Stimulated activated CD8-positive, alpha-beta memory T cell treated with anti-CD3 and anti-CD28 coated beads, Interleukin-2, amount 100 ng/mL, for 1 hour (primary cell): ENCODE measurements at places on chromosomes 12 and 14.

DNA sequence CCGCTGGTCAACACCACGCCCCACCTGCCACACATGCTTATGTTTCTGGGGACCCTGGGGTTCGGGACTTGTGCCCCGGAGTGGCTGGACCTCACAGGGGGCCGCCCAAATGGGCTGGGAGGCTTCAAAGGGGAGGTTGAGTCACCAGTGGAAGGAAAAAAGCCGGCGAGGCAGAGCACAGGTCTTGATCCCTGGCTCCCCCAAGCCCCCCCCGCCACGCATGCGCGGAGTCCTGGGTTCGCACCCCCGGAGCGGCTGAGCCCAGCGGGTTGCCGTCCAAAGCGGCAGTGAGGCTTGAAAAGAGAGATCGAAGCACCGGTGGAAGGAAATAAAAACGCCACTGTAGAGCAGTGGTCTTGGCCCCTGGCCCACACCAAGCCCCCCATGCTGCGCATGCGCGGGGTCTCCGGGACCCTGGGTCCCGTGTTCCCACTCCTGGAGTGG, 313.5 kb downstream of the ALG10 start:
- DNase-seq, result no peak

DNA sequence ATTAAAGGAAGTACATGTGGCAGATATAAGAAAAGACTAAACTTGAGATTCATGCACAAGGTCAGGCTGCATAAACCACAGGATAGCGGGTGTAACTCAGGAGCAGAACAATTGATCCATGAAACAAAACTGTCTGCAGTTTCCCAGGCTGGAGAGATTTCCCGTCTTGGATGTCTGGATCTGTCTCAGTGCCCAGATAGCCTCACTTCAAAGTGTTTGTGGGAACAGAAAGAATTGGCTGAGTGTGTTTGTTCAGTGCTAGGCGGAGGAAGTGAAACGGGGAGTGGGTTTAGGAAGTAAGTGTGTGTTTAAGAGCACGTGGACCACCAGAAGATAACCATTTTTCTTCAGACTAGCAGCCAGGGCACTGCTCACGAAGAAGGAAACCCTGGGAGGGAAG, 1.4 kb upstream of the RNASE10 start:
- no peak for DNase-seq

DNA sequence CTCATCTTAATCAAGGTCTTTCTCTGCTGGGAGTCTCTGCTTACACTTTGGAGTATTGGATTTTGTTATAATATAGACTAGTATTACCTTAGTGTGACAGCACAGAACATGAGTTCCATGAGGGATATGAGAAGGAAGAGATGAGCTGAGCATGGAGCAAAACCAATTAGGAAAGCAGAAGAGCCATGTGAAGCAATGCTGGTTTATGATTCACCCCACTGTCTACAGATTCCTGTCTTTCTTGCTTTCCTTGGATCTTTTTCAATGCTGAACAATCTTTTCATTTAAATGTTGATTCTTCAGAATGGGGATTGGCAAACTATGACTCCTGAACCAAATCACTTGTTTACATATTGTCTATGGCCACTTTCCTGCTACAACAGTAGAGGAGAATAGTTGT, 70.4 kb upstream of the KITLG start:
- no peak for DNase-seq

- no peak for DNase-seq
Observed at GRCh38 chr12:51591016-51591901, at the start of gene SCN8A. Gene SCN8A (plus strand): TSS chr12:51591233. CDS start chr12:51662818, 71,585 bp downstream.

DNA sequence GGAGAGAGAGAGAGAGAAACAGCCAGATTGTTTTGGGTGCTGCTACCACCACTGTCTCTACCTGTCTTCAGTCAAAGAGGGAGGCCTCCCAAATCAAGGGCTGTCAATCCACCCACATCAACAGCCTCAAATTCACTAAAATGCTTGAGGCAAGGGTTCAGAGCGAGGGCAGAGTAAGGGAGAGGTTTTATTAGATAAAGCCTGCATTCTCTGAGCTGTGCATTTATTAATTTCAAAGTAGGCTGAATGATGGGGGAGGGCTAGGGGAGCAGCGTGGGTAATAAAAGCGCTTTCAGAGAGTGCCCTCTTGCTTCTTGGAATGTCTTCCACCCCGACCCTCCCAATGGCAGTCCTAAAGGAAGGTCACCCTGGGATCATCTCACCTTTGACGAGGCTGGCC, 636.5 kb upstream of the TBX3 start:
- DNase-seq, result no peak

- DNase-seq, result no peak
Observed at GRCh38 chr14:79466938-79467527, 744.3 kb downstream of the DIO2 start.

DNA sequence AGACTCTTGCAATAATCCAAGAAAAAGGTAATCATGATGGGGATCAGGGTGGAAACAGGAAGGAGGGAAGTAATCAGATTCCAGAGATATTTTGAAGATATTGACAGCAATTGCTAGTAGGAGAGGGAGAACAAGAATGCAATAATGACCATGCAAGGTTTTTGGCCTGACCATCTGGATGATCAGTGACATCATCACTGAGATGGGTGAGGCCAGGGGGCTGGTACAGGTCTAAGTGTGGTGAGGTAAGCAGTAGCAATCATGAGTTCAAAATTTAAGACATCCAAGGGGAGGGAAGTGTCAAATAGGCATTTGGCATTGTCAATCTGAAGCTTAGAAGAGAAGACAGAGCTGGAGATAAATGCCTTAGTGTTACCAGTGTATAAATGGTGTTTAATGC, 24.8 kb upstream of the CLMN start:
- DNase-seq, result no peak

DNA sequence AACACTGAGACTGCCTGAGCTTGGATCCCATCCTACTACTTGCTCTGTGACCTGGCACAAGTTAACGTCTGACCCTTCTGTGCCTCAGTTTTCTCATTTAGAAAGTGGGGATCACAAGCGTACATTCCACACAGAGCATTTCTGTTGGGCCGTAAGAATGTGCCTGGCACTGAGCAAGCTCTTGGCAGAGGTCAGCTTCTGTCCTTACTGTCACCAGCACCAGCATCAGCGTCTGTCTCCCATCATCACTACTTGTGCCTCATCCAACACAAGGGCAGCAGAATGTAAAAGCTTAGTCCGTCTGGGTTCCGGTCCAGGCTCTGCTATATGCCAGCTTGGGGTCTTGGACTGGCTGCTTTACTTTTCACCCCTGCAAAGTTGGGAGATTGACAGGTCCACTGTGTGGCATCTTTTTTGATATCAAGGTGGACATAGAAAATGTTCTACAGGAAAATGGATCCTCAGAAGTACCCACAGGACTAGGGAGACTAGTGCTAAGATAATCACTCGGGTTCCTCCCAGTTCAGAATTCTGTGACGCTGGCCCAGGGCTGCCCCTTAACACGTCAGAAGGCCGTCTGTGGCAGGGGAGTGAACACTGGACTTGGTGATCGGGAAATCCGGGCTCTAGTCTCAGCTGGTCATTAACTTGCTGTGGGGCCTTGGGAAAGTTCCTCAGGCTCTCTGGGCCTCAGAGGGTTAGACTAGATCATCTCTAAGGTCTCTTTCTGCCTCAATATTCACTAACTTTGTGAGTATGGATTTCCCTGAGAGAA, 65.9 kb downstream of the CACNA1C start:
- no peak for DNase-seq

- no peak for DNase-seq
Observed at GRCh38 chr12:4001841-4002240, 128.6 kb upstream of the PARP11 start.

- DNase-seq, result no peak
Observed at GRCh38 chr14:100771121-100771800, 44.6 kb downstream of the DLK1 start.

- DNase-seq, result no peak
Observed at GRCh38 chr14:58713677-58714076, 75.9 kb downstream of the DACT1 start.

DNA sequence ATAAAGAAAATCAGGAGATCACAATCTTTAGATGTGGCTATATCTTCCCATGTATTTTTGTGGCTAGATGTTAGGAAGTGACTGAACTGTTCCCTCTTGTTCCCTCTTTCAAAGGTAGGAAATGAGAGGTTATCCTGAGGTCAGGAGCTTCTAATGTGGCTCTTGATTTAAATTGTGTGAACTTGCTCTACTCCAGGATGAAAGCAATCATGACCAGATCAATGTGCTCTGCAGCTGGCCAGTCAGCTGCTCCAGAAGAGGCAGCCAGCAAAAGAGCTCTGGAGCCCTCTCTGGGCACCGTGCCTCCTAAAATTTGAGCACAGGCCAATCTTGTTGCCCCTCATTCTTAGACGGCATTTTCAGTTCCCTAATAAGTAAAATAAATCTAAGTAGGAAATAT, 32.0 kb downstream of the CDK17 start:
- DNase-seq, result no peak

GRCh38 chr14:71967704-71968103, 35.5 kb downstream of the RGS6 start:
- no peak for DNase-seq

GRCh38 chr12:113575386-113575785, 103.7 kb upstream of the LHX5 start:
- DNase-seq, result no peak

- no peak for DNase-seq
Observed at GRCh38 chr12:124790650-124791400, 72.8 kb downstream of the SCARB1 start.

DNA sequence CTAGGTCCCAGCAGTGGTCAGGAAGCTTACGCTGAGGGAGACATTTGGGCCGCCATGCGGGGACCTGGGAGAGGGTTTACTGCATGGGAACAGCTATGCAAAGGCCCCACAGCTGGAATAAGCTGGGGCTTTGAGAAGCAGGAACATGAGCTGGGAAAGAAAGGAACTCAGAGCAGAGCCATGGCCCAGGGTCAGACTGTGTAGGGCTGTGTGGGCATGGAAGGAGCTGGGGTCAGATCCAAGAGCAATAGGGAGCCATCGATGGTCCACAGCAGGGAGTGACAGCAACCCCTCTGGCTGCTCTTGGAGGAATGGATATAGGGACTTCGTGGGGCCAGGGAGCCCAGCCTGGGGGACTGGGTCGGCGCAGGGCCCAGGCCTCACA, 151.6 kb downstream of the ADGRD1 start:
- DNase-seq, result no peak

DNA sequence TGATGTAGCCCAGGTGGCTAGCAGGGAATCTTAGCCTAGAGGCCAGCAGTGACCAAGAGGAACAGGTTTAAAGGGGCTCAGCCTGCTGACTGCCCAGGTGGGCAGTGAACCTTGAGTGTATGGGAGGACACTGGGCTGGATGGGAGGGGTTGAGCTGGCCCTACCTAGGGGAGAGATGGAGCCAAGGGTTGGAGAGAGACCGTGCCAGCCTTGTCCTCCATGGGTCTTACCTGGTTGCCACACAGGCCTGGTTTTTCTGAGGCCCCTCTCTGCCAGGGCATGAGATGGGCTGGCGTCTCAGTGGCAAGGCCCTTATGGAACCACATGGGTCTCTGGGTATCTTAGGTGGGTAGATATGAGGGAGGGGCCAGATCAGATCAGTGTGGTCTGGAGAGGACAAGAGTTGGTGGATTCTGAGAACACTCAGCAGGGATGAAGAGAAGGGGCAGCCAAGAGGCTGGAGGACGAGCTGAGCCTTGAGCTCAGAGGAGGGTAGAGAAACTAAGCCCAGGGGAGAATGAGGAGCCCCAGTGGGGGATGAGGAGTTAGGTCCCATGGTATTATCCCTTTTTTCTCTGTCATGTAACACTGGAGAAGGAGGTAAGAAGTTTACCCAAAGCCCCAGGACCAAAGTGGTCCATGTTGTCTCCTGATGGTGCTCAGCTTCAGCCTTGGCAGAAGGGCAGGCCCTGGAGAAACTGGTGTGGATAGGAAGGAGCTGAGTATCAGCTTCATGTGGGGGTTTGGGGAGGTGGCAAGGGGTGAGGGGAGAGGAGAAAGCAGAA, 3.7 kb downstream of the GZMB start:
- no peak for DNase-seq

GRCh38 chr12:45216230-45216982, 511 bp downstream of the ANO6 start:
- peak; percentile 20 for DNase-seq

- DNase-seq, result no peak
Observed at GRCh38 chr14:74548881-74549280, 55.3 kb downstream of the ISCA2 start.

DNA sequence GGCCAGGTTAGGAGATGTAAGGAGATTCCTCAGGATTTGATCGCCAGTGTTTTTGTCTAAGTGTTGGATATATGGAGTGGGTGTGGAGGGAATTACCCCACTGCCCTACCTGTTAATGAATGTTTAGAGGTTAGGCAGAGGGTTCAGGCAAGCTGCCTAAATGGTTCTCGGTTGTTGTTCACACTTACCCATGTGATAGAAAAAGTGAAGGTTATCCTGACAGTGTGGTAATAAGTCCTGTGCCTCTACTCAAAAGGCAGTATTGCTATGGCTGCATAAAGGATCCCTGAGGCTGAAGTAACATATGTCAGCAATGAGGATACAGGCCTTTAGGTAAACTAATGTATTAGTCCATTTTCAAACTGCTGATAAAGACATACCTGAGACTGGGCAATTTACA, 112.0 kb downstream of the GPHN start:
- no peak for DNase-seq

- no peak for DNase-seq
Observed at GRCh38 chr14:102513899-102514772, 4.6 kb upstream of the ANKRD9 start.

DNA sequence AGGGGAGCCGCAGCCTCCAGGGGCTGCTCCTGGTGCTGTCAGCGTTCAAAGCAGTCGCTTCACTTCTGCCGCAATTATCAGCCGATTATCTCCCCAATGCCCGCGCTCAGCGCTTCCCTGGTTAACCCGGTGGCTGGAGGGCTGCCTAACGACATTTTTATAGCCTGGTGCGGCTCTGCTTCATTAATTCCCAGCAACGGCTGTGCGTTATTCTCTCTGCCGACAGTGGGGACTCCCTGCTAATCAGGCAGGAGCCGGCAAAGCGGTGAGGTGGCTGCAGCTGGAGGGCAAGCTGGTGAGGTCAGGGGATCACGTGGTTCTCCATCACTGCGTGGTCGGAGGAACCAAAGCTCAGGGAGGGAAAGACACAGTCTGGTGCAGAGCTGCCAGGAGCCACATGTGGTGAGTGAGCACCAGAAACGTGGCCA, 62.9 kb downstream of the GLRX5 start:
- no peak for DNase-seq

- DNase-seq, result no peak
Observed at GRCh38 chr12:96134200-96134599, 60.0 kb upstream of the ELK3 start.

DNA sequence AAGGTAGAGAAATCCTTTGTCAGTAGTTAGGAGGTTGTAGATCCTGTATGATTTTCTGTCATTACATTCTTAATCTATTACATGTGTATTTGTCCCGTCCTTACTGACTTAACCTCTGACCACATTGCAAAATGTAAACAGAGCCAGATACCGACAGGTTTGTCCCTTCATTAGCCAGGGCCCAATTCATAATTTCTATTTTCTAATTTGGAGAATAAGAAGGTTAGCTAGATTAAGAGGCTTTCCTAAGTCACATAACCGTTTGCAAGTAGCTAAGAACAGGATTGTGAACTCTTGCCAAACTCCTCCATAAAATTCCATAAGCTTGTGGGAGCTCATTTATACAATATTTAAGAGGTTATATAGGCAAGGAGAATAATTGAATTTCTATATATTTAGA, 352.6 kb downstream of the RAD51B start:
- DNase-seq, result no peak
